Stimulated activated CD4-positive, alpha-beta T cell treated with anti-CD3 and anti-CD28 coated beads, Interleukin-15, amount 100 ng/mL, for 24 hours (primary cell): ENCODE measurements at places on chromosomes 1 and 21.
A peak's percentile ranks its signal among the peaks of the same experiment; 100 is the strongest.

DNA sequence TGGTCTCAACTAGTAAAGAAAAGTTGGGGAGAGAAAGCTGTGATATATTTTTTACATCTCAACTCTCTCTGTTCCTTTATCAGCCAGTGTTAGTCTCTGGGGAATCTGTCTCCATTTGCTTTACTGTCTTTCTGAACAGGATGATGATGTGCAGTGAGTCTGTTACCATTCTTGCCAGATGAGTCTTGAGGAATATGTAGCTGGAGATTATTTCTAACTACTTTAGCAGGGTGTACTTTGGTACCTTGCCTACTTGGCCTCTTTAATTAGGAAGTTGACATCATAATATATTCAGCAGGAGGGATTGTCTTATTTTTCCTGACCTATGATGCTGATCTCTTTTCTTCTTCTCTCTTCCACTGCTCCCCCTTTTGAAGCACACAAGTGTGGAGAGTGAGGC, 15.7 kb upstream of the HAX1 start:
- DNase-seq = no peak

DNA sequence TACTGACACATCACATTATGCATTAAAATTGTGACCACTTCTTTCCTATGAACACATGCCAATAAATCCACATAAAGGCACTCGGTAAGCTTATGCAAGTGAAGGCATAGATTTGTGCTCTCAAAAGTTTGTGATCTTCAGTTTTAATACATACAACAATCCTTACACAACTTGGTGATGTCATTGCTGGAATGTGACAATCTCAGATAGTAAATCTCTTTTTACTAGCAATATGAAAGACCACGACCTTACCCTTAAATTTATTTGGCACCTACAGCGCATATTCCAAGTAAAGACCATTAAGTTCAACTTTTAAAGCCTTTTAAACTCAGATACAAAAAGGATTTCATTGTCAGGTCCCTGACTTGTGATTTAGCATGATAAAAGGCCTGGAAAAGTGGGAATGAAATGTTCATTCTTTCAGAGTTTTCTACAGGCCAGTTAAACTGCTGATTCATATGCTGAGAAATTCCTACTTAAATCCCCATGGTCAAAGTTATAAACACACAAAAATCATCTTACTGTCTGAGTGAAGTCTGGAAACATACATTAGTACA, 157.4 kb downstream of the SIPA1L2 start:
- no peak for DNase-seq

DNA sequence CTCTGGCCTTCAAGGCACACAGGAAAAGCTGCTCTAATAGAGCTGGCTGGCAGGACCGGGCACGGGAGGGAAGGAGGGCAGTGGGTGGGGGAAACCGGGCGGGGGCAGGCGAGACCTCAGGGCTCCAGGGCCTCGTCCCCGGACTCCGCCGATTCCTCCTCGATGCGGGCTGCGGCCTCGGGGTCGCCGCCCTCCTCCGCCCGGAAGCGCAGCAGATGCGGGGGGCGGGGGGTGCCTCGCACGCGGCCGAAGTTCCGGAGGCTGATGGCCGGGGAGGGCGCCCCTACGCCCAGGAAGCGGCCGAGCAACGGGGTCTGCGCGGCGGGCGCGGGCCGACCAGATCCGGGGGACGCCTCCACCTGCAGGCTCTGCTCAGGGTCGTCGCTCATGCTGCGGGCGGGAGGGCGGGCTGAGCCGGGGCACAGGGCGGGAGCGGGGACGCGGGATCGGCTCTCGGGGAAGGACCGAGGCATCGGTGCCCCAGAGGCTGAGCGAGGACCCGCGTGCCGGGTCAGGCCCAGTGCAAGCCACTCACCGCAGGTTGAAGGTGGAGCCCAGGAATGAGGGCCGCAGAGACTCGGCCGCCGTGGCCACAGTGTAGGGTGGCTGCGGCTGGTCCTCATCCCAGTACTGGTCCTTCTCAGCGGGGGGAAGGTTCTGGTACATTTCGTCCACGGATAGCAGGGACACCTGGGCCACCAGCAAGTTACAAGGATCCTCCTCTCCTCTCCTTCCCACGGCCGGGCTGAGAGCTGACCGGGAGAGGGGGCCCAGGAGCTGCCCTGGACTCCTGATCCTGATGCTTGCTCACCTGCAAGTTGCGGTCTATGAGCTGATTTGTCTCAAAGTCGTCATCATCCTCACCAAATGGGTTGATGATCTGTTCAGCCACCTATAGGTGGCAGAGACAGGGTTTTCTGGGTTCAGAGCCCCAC, 3.6 kb downstream of the BEST4 start:
- DNase-seq = no peak

GRCh38 chr1:78622548-78622947, 2.3 kb downstream of the IFI44L start:
- DNase-seq = no peak

- DNase-seq = no peak
Measured at GRCh38 chr21:19340303-19340702, 936.7 kb upstream of the TMPRSS15 start.

DNA sequence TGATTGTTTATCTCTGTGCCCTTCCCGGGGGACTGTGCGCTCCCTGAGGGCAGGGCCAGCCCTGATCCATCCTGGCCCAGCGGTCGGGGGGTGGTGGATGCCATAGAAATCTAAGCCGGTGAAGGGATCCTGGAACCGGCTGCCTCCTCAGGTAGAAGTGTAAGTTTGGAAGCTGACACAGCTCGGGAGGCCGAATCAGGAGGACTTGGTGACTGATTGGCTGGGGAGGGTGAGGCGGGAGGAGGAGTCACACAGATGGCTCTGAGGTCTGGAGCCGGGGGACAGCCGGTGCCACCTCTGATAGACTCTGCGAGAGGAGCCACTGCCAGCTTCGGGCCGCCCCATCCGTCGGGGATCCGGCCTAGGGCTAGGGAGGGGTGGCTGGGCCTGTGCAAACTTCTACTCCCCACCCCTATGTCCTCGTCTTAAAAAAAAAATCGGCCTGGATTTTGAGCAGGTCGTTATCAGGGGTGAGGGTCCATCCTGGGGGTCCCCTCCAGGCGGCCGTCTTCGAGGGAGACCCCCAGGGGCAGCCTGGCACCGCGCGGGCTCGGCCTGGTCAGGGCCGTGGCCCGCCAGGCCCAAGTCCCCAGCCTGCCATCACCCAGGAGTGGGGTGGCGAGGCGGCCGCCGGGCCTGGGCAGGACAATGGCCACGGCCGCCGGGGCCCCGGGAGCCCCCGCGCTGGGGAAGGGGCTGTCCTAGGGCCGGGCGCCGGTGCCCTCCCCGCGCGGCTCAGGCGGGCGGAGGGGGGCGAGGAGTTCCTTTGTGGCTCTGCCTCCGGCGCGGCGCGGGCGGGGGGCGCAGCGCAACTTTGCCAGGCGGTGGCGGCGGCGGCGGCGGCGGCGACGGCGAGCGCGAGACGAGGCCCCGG, 708 bp upstream of the ZNF362 start:
- DNase-seq = peak; percentile 74

GRCh38 chr1:186848509-186849130, 19.9 kb downstream of the PLA2G4A start:
- DNase-seq = no peak

- DNase-seq = no peak
Measured at GRCh38 chr1:178632653-178633052, 92.4 kb upstream of the RALGPS2 start.

DNA sequence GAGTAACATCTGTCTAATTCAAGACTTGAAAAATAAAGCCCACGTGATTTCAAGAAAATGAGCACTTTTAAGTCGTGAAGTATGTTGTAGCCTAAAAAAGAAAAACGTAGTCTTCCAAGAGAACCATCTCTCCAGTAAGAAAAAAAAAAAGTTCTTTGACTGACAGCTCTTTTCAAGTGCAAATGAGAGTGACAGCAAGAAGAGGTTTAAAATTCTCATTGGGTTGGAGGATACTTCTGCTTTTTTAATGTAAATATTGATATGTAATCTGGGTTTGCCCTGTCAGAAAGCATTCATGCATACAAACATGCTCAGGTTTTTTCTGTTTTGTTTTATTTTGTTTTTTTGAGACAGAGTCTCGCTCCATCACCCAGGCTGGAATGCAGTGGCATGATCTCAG, 32.3 kb upstream of the PRDM2 start:
- DNase-seq = no peak

DNA sequence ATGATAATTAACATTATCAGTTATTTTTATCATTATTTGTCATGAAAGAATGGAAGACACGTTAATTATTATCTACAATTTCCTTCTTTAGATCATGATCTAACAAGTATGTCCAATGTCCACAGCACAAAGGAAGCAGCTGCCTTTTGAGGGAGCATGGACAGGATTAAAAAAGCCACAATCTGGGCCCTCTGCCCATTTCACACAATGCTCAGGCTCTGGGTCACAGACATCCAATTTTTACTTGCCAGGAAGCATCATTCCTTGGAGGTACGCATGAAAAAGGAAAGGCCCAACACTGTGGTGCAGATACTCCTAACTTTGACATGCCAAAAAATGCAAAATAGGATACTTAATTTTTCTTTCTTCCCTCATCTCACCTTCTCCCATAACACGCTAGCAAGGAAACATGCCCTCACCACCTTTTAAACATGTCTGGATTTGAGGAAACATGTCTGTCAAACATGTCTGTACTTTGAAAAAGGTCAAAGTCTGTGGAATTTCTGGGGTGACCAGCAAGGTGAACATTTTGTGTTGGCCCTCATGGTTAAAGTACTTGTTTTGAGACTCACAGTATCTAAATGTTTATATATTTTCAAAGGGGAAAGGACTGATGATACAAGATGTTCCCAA, 40.0 kb downstream of the GADD45A start:
- DNase-seq = no peak

DNA sequence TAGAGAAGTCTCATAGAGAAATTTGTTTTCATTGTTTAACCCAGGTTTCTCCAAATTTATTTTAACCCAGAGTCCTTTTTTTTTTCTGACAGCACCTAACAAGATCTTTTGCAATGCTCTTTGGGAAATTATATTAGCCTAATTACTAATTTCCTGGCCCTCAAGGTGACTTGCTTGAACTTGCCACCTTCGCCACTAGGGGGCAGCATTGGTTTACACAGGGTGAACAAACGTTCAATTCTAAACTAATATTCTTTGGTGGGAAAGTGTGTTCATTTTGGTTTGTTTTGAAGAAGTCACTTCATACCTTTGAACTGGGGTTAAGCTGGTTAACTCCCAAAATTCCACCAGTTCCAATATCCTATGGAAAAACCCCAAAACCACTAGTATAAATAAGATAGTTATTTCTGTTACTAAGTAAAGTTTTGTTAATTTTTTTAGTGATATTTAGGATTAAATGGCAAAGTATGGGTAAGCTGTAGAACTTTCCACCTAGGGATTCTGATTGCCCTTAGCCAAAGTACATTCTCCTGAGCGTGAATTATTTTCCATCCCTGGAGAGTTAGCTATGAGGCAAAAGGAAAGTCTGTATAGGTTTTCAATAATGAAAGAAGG, 13.0 kb downstream of the CCDC190 start:
- DNase-seq = peak; percentile 87

GRCh38 chr1:7422081-7422480, 349.0 kb upstream of the VAMP3 start:
- no peak for DNase-seq

GRCh38 chr1:21270086-21270689, 20.1 kb downstream of the ECE1 start:
- DNase-seq = peak; percentile 89

- no peak for DNase-seq
Measured at GRCh38 chr1:86739648-86740509, 35.5 kb downstream of the SH3GLB1 start.

DNA sequence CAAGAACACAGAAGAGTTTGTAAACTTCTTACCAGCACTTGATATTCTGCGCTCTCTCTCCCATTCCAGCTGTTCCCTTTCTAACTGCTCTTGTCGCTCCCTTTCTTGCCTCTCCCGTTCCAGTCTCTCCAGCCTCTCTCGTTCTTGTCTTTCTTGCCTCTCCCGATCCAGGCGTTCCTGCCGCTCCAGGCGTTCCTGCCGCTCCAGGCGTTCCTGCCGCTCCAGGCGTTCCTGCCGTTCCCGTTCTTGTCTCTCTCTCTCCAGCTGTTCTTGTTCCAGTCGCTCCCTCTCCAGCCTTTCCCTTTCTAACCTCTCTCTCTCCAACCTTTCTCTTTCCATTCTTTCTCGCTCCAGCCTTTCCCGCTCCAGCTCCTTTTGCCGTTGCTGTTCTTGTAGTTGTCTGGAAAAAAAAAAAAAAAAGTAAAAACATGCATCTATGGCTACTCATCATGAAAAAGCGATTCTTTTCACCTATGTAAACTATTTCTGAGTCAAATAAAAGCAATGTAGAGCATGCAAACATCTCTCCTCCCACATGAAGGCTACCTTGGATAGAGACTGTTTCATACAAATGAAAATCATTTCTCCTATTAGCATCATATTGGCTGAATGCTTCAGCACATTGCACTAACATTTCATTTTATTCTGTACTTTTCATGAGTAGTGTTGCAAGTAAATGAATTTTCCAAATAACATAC, 91.5 kb upstream of the LBR start:
- DNase-seq = no peak

GRCh38 chr1:54407404-54408146, 1.4 kb upstream of the SSBP3 start:
- peak; percentile 65 for DNase-seq

- DNase-seq = no peak
Measured at GRCh38 chr1:103362348-103363007, 163.0 kb upstream of the RNPC3 start.

DNA sequence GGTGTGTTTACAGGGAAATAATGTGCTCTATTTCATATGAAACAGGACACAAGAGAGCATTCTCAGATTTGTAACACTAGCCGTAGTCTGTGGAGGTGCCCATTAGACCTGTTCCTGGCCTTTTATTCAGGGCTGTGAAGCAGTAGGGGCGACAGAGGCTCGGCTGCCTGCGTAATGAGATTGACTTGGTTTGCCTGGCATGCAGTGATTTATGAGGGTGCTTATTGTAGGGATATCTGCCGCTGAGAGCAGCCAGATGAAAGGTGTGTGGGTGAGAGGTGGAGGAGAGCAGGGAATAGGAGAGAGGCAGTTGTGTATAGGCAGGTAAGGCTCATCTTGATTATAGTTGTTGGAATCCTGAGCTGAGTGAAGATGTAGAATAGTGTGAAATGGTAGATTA, 51.3 kb downstream of the DNAJC6 start:
- no peak for DNase-seq

- peak; percentile 50 for DNase-seq
Measured at GRCh38 chr1:203796236-203796605, 798 bp downstream of the ZBED6 start.

- no peak for DNase-seq
Measured at GRCh38 chr1:26542771-26543451, 13.3 kb downstream of the RPS6KA1 start.

GRCh38 chr1:241157435-241157834, 199.6 kb downstream of the RGS7 start:
- DNase-seq = no peak

- DNase-seq = no peak
Measured at GRCh38 chr1:42953182-42954180, 5.2 kb downstream of the SLC2A1 start.
